CD14-positive monocyte (primary cell): ENCODE measurements at places on chromosomes 11 and 22.

DNA sequence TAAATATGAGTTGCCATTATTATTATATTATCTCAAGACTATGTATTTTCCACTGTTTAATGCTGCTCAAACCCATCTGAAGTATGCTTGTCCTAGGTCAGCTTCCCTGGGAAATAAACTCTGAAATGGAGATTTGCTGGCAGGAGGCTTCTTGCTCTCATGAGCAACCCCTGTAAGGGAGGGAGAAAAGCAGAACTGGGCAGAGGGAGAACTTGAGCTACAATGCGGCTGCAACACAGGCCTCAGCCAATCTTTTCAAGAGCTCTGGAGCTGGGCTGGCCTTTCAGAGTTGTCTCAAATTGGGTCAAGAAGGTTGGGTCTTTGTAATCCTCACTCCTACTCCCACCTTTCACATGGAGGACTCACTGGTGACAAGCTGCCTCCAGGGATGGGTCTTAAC, 412.6 kb downstream of the TENM4 start:
- no peak for DNase-seq

- DNase-seq: no peak
Observed at GRCh38 chr11:47899801-47900200, 51.7 kb upstream of the NUP160 start.

- DNase-seq: peak; percentile 93
Observed at GRCh38 chr11:35313066-35313759, 106.1 kb downstream of the SLC1A2 start.

GRCh38 chr11:34632105-34632791, 11.4 kb downstream of the EHF start:
- DNase-seq: no peak

DNA sequence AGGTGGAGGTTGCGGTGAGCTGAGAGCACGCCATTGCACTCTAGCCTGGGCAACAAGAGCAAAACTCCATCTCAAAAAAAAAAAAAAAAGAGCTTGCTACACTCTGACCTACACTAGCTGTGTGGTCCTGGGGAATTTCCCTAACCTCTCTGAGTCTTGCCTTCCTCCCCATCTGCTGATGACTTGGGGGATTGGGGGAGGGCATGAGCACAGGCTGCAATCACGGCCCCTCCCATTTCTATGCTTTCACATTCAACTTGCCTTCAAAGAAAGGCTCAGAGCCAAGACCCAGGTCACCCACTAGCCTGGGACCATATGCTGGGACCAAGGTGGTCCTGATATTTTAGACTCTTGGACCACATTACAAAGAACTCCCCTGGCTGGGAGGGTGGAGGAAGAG, 39.8 kb upstream of the TEF start:
- DNase-seq: no peak

- DNase-seq: no peak
Observed at GRCh38 chr11:71305451-71306125, 53.2 kb upstream of the SHANK2 start.

DNA sequence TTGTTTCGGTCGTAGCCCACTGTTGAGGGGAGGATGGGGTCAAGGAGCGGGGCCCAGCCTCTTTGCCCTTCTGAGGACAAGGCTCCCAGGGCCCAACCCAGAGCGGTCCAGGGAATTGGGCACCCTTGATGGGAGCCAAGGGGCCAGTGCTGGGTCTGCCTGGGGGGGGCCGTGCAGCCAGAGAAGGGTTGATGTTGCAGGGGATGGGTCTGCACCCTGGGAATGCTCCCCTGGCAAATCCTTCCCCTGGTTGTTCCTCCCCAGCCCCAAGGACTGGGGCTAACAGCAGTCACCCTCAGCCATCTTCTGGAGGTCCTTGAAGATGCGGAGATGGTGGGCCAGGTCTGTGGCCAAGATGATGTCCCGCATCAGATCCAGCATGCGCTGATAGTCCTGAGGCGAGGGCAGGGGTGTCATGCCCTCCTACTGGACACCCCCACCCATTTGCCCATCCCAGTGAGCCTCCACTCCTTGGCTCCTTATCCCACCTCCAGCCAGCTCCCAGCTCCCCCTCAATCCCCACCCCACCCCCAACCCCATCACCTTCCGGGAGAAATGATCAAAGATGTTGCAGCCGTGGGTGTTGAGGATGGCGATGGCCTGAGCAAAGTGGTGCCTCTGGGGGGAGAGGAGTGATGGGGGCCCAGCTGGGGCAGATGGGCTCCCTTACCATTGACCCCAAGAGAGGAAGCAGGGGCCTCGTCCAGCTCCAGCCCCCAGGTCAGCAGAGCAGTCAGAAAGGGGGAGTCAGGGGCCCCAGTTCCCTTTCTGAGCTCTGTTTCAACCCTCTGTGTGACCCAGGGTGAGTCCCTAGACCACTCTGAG, 95.0 kb downstream of the PDE2A start:
- DNase-seq: no peak

DNA sequence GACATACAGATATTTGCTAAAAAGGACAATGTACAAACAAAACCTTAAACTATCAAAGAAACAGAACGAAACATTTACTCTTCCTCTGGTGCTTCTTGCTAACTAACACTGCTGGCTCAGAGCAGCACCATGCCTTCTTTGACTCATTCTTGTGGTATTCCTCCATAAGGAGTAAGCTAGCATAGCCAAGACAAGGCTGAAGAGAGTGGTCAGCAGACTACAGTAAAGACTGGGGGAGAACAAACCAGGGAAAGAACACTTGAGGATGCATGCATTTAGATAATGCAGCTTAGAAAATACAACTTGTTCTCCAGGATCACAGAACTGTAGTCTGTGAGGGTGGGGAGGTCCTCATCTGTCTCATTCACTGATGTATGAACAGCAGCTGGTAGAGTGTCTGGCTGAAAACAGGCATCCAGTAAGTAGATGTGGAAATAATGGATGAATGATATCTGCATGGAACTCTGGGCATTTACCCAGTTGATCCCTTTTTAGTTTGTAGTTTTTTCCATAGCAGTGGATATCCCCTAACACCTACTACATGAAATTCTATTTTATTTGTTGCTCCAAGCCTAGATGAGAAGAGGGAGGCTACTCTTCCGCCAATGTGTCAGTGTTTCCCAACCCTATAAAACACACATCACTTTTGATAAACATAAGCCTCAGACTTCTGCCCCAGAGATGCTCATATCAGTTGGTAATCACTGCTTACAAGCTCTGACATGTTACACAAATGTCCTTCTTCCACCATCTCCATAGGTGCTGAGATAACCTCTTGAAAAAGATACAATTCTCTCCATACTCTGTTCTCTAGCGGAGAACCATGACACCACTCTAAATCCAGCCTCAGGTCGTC, 7.3 kb downstream of the SNX19 start:
- no peak for DNase-seq

DNA sequence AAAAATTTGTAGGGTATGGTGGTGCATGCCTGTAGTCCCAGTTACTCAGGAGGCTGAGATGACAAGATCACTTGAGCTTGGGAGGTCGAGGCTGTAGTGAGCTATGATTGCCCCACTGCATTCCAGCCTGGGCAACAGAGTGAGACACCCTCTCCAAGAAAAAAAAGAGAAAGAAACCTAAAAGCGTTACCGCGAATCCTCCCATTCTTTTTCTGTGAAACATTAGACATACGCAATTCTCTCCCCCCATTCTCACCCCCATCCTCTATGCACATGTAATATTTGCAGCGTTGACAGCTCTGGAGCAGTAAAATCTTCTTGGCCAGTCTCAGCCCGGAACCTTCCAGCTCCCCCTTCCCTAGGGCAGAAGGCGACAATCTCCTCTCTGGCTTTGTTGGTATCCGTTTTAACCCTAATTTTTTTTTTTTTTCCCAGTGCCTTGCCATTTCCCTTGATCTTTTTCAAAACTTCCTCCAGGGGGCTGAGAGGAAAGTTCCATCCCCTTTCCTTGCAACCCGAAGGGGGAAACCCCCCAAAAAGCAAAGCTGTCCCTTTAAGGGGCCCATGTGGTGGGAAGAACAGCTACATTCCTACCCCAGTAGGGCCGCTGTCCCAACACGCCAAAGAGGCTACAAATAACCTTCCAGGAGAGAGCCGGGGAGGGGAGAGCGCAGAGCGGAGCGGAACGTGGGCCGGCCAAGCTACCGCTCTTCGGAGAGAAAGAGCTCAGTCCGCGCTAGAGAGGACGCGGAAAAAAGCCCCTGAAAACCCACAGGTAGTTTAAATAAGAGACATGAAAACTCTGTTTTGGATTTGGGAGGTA, 1.9 kb downstream of the LRP4 start:
- no peak for DNase-seq

GRCh38 chr11:129814244-129815014, 1.2 kb upstream of the TMEM45B start:
- no peak for DNase-seq

- DNase-seq: no peak
Observed at GRCh38 chr11:59766542-59767224, 11.5 kb downstream of the STX3 start.

DNA sequence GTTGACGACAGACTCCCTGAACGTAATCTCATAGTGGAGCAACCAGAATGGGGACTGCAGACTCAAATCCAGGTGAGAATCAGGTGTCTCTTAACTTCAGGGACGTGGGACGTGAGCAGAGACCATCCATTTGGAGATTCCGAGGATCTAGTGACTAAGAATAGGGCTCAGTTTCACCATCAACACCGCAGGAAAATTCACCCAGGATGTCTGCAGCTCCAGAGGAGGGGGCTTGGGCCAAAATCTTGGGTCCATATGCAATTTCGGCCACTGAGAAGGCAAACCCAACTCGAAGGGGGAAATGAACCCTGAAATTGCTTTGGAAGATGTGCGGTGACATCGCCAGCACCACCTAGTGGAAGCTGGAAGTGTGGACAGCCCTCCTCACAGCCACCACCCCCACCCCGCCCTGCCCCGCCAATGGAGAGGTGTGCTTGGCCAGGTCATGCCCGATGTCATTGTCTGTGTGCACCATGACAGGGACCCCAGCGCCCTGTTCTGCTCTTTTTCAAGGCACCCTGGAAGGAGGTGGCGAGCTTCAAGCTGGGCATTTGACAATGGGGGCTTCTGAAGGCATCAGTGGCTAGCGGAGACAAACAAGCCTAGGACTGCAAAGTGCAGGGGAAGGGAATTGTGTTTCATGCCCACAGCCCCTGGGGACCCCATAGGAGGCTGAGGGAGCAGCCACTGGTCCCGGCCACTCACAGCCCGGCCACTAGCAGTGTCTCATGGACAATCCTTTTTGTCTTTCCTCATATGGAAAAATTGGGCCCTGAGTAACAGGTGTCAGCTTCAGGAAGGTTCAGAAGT, 24.8 kb downstream of the APOL1 start:
- peak; percentile 62 for DNase-seq

DNA sequence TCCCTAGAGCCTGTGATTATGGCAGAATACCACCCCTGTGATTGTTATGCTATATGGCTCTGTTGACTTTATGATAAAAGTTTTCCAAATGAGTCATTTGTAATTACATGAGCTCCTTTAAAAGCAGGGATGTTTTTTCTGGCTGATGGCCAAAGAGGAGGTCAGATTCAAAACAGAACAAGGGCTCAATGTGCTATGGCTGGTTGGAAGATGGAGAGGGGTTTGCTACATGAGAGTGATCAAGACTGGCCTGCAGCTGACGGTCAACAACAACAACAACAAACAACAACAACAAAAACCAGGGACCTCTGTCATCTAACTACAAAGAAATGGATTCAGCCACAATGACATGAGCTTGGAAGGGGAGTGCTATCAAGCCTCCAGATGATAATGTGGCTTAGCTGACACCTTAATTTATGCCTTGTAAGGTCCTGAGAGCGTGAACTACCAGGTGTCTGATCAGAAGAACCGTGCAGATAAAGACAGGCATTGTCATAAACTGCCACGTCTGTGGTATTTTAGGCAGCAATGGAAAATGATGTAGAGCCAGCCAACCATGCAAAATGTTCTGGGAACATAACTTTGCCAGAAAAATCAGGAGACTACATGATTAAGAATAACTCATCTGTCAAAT, 47.2 kb downstream of the PIWIL3 start:
- DNase-seq: no peak

GRCh38 chr22:41445129-41446056, 1.2 kb downstream of the TOB2 start:
- no peak for DNase-seq

DNA sequence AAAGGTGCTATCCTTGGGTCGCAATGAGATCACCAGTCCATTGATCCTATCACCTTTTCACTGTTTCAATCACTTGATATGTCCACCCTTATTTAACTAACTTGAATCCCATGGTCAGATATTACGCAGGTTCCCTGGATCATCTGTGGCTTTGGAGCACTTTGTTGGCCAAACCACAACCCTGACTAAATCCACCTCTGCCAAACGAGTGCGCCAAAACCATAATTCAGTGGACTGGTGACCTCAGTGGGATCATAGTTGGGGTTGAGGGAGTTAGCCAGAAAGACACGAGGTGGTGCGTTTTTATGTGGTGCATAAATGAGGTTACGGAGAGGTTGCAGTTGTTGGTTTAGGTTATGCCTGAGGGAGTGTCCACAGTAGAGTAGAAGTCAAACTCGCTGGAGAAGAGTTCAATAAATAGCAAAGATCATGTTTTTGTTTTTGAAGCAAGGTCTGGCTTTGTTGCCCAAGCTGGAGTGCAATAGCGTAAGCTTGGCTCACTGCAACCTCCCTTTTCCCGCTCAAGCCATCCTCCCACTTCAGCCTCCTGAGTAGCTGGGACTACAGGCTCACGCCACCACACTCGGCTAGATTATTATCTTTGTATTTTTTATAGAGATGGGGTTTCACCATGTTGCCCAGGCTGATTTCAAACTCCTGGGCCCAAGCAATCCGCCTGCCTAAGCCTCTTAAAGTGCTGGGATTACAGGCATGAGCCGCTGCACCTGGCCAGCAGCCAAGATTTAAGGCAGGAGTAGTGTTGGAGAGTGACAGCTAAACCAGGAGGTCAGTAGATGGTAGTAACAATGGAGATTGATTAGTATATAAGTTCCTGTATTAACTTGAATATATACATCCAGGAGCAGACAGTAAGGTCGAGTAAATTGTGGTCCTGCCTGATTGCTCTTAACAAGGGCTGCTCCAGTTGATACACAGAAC, 4.5 kb downstream of the FOXR1 start:
- no peak for DNase-seq

- DNase-seq: no peak
Observed at GRCh38 chr11:64019106-64020037, 16.4 kb upstream of the FLRT1 start.

DNA sequence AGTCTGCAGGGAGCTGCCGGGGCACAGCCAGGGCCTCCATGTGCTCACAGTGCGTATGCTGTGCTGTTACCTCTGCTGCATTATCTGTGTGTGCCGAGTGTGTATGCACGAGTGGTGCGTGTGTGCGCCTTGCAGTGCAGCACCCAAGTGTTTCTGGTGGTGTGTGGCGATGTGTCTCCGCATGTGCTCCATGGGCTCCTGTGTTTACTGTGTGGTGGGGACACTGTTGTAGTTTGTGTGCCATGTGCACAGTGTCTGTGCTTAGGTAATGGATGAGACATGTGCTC, 31.4 kb downstream of the KCNC1 start:
- no peak for DNase-seq

- DNase-seq: no peak
Observed at GRCh38 chr22:44245867-44246266, 65.1 kb downstream of the PARVG start.

DNA sequence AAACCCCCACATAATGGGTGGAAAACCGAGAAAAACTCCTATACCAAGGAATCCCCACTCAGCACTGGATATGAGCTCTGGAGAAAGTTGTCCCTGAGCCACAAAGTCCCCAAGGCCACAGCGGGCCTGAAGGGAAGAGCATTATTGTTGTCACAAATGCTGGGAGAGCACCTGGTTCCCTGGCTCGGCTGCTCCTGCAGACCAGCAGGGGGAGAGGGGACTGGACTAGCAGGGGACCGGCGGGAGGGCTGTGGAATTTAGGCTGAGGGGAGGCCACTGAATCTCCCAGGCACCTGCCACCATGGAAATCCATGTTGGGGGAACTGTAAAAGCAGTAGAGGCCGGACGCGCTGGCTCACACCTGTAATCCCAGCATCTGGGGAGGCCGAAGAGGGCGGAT, 7.0 kb downstream of the PC start:
- no peak for DNase-seq
